ENCODE measurements at places on chromosomes 1 and 21.

DNA sequence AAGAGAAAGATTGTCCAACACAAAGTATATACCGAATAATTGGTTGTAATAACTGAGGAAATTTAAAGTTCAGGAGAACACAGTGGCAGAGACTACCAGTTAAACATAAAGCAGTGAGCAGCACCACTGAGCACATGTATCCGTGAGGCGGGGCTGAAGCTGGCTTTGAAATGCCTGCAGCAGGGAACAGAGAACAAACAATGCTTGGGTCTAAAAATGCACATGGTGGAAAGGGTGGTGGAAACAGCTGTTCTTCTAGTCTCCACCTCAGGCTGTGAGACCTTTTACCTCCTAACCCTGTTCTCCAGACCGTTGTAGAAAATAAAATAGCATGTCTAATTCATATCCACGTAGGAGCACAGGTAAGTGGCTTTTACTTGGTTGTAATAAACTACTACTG lies 7.7 kb upstream of the GNG4 start:
- no peak for DNase-seq

DNA sequence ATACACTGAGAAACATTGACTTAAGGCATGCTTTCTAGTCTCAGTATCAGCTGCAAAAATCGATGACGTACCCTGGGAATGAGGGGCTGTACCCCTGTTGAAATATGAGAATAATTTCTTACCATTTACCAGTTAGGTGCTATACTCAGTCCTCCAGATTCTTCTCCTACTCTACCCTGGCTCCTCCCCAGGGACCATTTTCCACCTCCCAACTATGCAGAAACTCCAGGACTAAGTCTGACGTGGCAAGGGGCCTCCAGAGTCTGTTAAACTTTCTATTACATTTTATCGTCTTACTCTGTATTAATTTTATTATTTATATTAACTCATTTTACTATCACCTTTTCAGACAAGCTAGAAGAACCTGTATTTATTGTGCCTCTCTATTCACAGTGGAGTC lies 124.3 kb downstream of the CYYR1 start:
- no peak for DNase-seq

DNA sequence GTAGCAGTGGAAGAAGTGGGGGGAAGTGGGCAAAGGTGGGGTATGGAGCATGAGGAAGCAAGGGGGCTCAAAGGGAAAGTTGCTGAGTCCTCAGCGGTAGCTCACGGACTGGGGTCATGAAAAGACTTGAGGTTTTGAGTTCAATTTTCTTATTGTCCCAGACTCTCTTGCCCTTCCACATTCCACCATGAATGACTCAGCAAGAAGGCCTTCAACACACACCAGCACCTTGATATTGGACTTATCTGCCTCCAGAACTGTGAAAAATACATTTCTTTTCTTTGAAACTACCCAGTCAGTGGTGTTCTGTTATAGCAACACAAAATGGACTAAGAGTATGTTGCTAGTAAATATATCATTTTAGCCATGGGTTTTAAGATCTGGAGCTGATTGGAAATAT lies 17.3 kb upstream of the RHBDL2 start:
- DNase-seq, result no peak

GRCh38 chr1:86339906-86340305 lies 56.2 kb downstream of the ODF2L start:
- DNase-seq, result no peak

GRCh38 chr1:6861075-6861724 lies 75.9 kb downstream of the CAMTA1 start:
- no peak for DNase-seq

Data from ascending aorta (tissue), 2 donors.